Activated T-cell treated with anti-CD3 and anti-CD28 coated beads, Interleukin-2, amount 50 U/mL, for 1 hour (primary cell): ENCODE measurements at places on chromosomes 1 and 21.

- DNase-seq, result no peak
Measured at GRCh38 chr21:15135867-15136629, 71.2 kb upstream of the NRIP1 start.

- DNase-seq, result no peak
Measured at GRCh38 chr1:27416387-27417111, 24.1 kb downstream of the GPR3 start.

- no peak for DNase-seq
Measured at GRCh38 chr1:27773826-27774445, 917 bp downstream of the STX12 start.

GRCh38 chr1:31739346-31739745 lies 24.8 kb downstream of the ADGRB2 start:
- peak; percentile 47 for DNase-seq

- no peak for DNase-seq
Measured at GRCh38 chr1:227559499-227559898, 3.9 kb upstream of the ZNF678 start.

GRCh38 chr1:12098786-12099185 lies 35.7 kb downstream of the TNFRSF8 start:
- DNase-seq, result no peak

DNA sequence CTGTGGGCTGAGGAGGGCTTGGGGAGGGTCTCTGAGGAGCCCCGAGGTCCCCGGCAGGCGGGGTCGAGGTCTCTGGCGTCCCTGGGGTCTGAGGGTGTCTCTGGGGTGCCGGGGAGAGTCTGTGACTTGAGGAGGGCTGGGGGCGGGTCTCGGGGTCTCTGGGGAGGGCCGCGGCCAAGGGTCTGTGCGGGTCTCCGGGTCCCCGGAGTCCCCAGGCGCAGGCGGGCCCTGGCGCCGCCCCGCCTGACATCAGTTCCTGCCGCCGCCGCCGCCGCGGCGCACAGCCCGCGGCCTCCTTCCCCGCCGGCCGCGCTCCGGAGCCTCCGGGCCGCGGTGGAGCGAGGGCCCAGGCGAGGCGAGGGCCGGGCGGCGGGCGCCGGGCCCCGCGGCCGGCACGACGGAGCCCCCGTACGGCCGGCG lies at the start of gene PLEKHM2:
Gene PLEKHM2, plus strand, starts transcription at position 279 of the 420 bp plus-strand sequence. CDS start 239 bp downstream, outside the sequence.
- peak; percentile 66 for DNase-seq

DNA sequence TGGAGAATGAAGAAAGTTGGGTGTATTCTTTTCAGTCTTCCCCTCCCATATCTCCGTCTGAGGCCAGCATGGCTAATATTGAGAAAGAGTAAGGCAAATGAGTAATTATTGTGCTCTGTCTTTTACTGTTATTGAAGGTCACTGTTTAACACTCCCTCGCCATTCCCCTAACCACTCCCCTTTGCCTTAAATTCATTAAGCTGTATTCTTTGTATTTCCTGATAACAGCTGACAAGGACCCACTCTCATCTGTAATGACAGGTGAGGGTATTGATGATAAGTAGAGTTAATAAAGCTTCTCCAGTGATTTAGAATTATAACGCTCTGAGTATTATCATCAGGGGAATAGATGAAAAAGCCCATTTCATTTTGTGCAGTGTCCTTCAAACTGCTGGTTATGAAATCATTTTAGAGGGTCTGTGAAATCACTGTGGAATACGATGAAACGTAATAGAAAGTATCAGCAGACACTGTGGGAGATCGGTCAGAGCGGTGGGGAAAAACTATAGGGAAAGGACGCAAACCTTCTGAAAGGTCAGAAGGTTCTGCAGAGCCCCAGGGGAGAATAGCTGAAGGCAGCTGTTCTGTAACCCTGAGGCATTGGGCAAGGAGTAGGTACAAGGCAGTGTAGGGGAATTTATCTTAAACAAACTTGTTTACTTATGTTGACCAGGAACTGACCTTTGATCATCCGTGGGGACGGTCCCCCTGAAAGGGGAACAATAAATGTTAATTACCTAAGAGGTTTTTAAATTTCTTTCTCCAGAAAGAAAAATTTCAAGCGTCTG lies 46.3 kb upstream of the CACYBP start:
- DNase-seq, result no peak

DNA sequence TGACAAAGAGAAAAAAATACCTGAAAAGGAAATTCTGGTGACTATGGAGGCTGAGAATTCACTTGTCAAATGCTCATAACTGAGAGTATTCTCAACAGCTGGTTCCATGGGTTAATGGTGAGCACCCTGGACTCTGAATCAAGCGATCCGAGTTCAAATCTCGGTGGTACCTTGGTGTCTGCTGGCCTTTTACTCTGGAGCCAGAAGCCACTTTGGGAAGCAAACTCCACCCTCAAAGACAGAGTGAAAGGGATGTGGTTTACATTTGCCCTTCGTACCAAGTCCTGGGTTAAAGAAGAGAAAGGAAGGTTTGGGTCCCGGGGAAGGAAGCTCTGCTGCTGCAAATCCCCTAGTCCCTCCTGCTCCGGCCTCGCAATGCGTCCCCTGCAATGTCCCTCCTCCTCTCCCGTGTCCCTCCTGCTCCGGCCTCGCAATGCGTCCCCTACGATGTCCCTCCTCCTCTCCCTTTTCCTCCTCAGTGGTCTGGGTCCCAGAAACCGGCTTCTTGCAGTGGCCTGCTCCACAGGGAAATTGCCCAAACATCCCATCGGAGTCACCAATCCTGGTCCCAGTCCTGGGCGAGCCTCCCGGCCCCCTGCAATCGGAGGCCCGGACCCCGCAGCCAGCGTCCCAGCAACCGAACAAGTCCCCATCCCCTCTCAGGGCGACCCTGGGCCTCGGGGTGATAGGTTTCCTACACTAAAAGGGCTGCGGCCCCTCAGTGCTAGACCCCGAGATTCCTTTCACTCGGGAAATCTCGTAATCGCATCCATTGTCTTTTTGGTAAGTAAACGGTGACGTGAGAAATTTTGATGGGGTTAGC lies 129.4 kb downstream of the PPIAL4G start:
- no peak for DNase-seq
